ENCODE measurements at places on chromosomes 3 and 15. TPM values are rescaled to one million over a fixed set of nuclear protein-coding genes. Genes with fewer than 3 reads are reported as not detected.
A peak's percentile ranks its signal among the peaks of the same experiment; 100 is the strongest.

DNA sequence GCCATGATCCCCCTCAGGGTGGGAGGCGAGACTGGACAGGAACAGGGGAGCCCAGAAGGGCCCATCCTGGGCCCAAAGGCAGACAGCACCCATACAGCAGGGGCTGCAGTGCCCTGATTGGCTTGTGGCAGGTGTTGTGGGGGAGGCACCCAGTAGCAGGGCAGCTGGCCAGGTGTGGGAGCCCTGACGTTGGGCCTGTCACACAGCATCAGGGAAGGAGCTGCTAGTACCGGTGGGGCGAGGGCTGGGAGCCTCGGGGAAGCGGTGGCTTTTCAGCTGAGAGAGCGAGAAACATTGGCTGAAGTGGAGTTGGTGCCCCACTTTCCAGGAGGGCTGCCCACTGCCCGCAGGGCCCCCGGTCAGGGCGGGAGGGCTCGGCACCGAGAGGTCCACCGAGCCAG is 19.7 kb upstream of the CYP11A1 start:
- DNase-seq = no peak
- no peaks in the 10 kb centered on the region for H3K36me3 ChIP-seq
- no peaks in the 10 kb centered on the region for H3K27me3 ChIP-seq
- H3K4me3 ChIP-seq = no peak overlapping the region

GRCh38 chr3:108959017-108959416 is 5.3 kb upstream of the GUCA1C start:
- H3K36me3 ChIP-seq = no peaks in the 10 kb centered on the region
- H3K27me3 ChIP-seq = no peaks in the 10 kb centered on the region
- no peak for DNase-seq
- H3K4me1 ChIP-seq = no peaks in the 10 kb centered on the region
- no peak overlapping the region for H3K27ac ChIP-seq

- H3K36me3 ChIP-seq = no peaks in the 10 kb centered on the region
- no peaks in the 10 kb centered on the region for H3K4me1 ChIP-seq
- no peak overlapping the region for H3K27ac ChIP-seq
- no peak overlapping the region for H3K4me3 ChIP-seq
- H3K27me3 ChIP-seq = no peaks in the 10 kb centered on the region
Observed at GRCh38 chr3:16912400-16913263, 27.9 kb downstream of the PLCL2 start.

GRCh38 chr3:169771497-169772304 is 1.5 kb upstream of the MYNN start:
- H3K36me3 ChIP-seq = peaks cover 6% of the 10 kb centered on the region
- no peaks in the 10 kb centered on the region for H3K27me3 ChIP-seq
- H3K4me3 ChIP-seq = peak overlapping the region; percentile 100
- peak; percentile 96 for DNase-seq
- peak overlapping the region; percentile 98 for H3K27ac ChIP-seq

GRCh38 chr3:65483480-65483879 is 555.2 kb downstream of the MAGI1 start:
- no peaks in the 10 kb centered on the region for H3K36me3 ChIP-seq
- H3K4me1 ChIP-seq = peaks cover 19% of the 10 kb centered on the region
- H3K4me3 ChIP-seq = no peak overlapping the region
- peak; percentile 86 for DNase-seq

GRCh38 chr15:100254285-100254684 is 87.5 kb downstream of the ADAMTS17 start:
- H3K4me1 ChIP-seq = no peaks in the 10 kb centered on the region
- peaks cover 10% of the 10 kb centered on the region for H3K36me3 ChIP-seq
- H3K4me3 ChIP-seq = no peak overlapping the region
- no peak overlapping the region for H3K27ac ChIP-seq

The RYR3 gene
- 15.7 TPM for total RNA-seq

Data from spinal cord (tissue), 10 donors.